ENCODE measurements at places on chromosomes 5 and 9. TPM values are rescaled to one million over a fixed set of nuclear protein-coding genes. Genes with fewer than 3 reads are reported as not detected.

- no peak overlapping the region for H3K4me3 ChIP-seq
- no peaks in the 10 kb centered on the region for H3K4me1 ChIP-seq
- no peak for DNase-seq
- H3K27ac ChIP-seq, result no peak overlapping the region
- H3K27me3 ChIP-seq, result no peaks in the 10 kb centered on the region
Measured at GRCh38 chr5:2241842-2242241, 359.1 kb upstream of the IRX4 start.

The GMCL2 gene
- total RNA-seq, result not detected

The SOX30 gene
- 2.0 TPM for total RNA-seq

The EPB41L4B gene
- 1.6 TPM for total RNA-seq

GRCh38 chr5:143229896-143230675 is 173.4 kb downstream of the NR3C1 start:
- no peaks in the 10 kb centered on the region for H3K36me3 ChIP-seq
- H3K4me3 ChIP-seq, result peak overlapping the region; percentile 73
- DNase-seq, result peak; percentile 49
- H3K27ac ChIP-seq, result peak overlapping the region; percentile 44

GRCh38 chr5:55694152-55694830 is 17.8 kb downstream of the SLC38A9 start:
- no peak overlapping the region for H3K4me3 ChIP-seq
- H3K36me3 ChIP-seq, result peaks cover 5% of the 10 kb centered on the region
- no peak for DNase-seq
- no peaks in the 10 kb centered on the region for H3K27me3 ChIP-seq
- H3K4me1 ChIP-seq, result peaks cover 10% of the 10 kb centered on the region

DNA sequence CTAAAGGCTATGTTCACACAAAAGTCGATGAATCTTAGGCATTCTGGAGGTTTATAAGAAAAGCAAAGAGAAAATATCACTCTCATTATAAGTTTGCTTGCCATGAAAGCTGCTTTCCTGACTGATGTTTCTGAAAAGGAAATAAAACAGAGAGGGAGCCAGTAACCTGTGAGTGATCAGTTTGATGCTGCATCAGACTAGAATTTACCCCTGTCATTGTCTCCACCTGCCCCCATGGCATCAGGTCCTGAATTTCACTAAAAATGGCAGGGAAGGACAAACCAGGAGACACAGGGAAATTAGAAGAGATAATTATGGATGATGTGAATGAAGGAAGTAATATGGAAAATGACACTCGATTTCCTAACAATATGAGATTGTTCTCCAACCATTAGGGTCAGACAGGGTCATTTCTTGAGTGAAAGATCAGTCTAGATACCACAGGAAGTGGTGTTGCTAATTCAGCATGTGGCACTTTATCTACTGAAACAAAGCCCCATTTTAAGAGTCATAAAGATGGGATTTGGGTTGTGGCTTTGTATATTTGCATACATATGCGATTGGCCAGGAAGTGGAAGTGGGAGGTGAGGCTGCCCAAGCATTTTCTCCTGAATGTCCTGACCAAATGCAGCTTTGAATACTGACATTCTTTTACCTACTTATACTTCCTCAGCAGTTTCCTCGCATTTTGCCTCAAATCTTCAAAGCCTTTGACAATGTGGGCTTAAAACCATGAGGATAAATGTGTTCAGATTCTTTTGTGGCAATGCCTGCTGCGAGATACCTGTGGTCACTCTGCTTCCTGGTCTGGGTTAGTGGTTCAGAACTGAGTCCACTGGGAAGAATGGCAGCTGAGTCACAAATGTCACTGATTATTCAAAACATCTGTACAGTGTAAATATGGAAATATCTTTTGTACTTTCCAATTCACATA is 29.7 kb downstream of the MEGF10 start:
- H3K4me1 ChIP-seq, result peaks cover 21% of the 10 kb centered on the region
- no peaks in the 10 kb centered on the region for H3K27me3 ChIP-seq
- DNase-seq, result peak; percentile 8
- H3K4me3 ChIP-seq, result no peak overlapping the region
- H3K27ac ChIP-seq, result peak overlapping the region; percentile 12

GRCh38 chr9:106693558-106693957 is 169.4 kb upstream of the ZNF462 start:
- no peaks in the 10 kb centered on the region for H3K27me3 ChIP-seq
- H3K36me3 ChIP-seq, result no peaks in the 10 kb centered on the region
- no peak overlapping the region for H3K27ac ChIP-seq
- no peak for DNase-seq

DNA sequence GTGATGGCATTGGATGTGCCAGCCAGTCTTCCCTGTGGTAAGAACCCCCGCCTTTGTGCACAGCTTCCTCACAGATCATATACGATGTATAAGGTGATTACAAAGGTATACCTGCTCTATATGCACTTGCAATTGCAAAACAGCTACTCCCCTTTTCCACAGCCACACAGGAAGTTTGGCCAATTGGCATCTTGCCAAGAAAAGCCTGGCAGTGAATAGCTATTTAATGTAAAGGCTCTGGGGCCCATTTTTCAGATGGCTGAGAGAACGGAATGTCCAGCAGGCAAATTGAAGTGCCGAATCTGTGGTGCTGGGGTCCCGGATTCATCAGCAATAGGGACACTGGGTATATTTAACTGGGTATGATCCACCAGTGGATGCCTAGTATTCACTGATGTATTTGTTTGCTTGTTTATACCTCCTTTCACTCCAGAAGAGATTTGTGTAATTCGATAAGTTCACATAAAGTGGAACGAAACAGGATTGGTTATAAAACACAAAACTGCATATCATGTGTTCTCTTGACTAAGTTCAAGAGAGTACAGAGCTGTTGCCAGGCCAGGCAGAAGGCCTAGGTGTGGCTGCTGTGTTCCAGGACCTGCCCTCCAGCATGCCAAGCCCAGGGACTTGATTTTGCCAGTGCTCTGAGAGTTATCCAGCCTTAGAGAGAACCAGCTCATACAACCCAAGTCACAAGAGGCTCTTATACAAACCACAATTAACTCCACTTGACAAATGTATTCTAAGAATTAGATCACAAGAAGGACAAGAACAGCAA is 27.7 kb upstream of the GABRP start:
- H3K27me3 ChIP-seq, result peaks cover 12% of the 10 kb centered on the region
- H3K36me3 ChIP-seq, result no peaks in the 10 kb centered on the region
- no peaks in the 10 kb centered on the region for H3K4me1 ChIP-seq
- no peak overlapping the region for H3K27ac ChIP-seq
- no peak for DNase-seq
- H3K4me3 ChIP-seq, result no peak overlapping the region

The CD14 gene
- total RNA-seq, result 0.41 TPM

GRCh38 chr9:19409401-19410194 is 789 bp downstream of the ACER2 start:
- H3K36me3 ChIP-seq, result peaks cover 6% of the 10 kb centered on the region
- H3K27me3 ChIP-seq, result no peaks in the 10 kb centered on the region
- peaks cover 19% of the 10 kb centered on the region for H3K4me1 ChIP-seq
- H3K4me3 ChIP-seq, result peak overlapping the region; percentile 98
- H3K27ac ChIP-seq, result peak overlapping the region; percentile 85

DNA sequence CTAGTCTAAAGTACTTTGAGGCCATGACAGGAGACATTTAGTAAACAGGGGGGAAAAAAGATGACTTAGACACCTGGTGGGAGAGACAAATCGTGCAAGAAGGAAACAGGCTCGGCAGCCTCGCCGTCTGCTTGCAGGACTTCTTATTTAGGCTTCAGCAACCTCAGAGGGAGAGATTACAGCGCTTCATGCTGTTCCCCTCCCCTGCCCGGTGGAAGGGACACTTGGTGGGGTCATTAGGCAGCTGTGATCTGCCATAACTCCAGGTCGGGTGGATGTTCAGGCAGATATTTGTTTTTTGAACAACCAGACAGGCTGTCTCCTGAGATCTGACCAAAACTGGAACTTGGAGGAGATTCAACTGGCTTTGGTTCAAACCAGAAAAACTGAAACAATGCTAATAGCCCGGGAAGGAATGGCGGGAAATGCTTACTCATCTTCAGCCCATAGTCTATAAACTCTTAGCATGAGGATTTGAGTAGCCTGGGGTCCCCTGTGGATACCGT is 38.1 kb upstream of the CD180 start:
- no peaks in the 10 kb centered on the region for H3K36me3 ChIP-seq
- no peak overlapping the region for H3K4me3 ChIP-seq
- H3K27me3 ChIP-seq, result peaks cover 18% of the 10 kb centered on the region
- no peak overlapping the region for H3K27ac ChIP-seq
- peaks cover 4% of the 10 kb centered on the region for H3K4me1 ChIP-seq
